Activated CD4-positive, alpha-beta memory T cell treated with anti-CD3 and anti-CD28 coated beads, Interleukin-2, amount 10 ng/mL, durations not matched to agents 7 days and 5 days (primary cell): ENCODE measurements at places on chromosomes 2 and 18. TPM values are rescaled to one million over a fixed set of nuclear protein-coding genes. Genes with fewer than 3 reads are reported as not detected.

GAD1 gene
- 1.5 TPM for total RNA-seq

SKA1 gene
- 44.6 TPM for total RNA-seq

DNA sequence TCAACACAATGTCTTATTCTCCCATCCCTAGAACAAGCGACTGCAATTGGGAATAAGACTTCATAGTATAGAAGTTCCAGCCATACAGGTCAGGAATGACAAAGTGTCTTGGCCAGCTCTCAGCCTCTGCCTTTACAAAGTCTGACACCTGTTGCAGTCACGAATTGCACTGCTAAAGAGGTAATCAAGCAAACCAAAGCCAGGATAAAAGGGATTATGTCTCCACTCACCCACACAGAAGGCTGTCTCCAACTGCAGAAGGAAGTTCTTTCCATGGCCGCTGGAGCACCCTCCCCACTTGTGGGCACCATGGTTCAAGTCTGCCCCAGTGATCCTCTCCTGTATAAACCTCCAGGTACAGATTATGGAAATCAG lies 114.8 kb upstream of the PKDCC start:
- no peak overlapping the region for H3K27ac ChIP-seq
- H3K4me1 ChIP-seq: no peaks in the 10 kb centered on the region
- H3K36me3 ChIP-seq: no peaks in the 10 kb centered on the region
- no peak for DNase-seq
- H3K27me3 ChIP-seq: peaks cover 10% of the 10 kb centered on the region

GRCh38 chr18:79518683-79519128 lies 123.0 kb downstream of the NFATC1 start:
- H3K36me3 ChIP-seq: no peaks in the 10 kb centered on the region
- no peaks in the 10 kb centered on the region for H3K27me3 ChIP-seq
- no peak overlapping the region for H3K27ac ChIP-seq
- peak; percentile 12 for DNase-seq
- no peak overlapping the region for H3K4me3 ChIP-seq

DNA sequence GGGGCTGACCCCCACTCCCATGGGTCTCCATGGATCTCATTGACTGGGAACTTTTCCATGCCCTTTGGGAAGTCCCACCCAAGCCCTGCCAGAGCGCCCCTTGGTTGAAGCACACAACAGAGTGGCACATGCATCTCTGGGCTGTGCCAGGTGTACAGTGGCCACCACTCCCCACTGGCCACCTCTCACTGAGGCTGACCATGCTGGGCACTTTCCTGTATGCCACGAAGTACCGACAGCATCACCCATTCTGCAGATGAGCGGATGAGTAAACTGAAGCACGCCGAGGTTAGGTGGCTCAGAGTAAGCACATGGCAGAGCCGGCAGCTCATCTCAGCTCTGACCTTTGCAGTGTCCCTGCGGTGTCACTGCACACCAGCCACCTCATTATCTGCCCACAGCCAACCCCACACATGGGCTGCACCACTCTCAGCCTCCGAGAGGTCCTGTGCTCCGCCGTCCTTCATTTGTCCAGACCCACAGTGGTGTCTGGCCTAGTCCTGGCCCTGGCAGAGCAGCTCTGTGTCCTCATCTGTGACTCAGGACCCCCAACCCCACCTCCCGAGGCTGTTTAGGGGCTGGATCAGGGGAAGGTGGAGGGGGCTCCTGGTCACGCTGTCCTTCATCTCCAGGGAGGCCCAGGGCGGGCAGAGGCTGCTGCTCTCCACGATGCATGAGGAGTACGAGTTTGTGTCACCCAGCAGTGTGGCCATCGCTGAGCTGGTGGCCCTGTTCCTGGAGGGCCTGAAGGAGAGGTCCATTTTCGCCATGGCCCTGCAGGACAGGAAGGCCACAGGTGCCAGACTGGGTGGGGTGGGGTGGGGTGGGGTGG lies 18.0 kb upstream of the GPR17 start:
- no peak overlapping the region for H3K27ac ChIP-seq
- H3K36me3 ChIP-seq: no peaks in the 10 kb centered on the region
- no peak for DNase-seq
- no peak overlapping the region for H3K4me3 ChIP-seq
- no peaks in the 10 kb centered on the region for H3K4me1 ChIP-seq
- H3K27me3 ChIP-seq: no peaks in the 10 kb centered on the region
